Muscle of back (tissue), 13 donors: ENCODE measurements at places on chromosomes 12 and 14.

DNA sequence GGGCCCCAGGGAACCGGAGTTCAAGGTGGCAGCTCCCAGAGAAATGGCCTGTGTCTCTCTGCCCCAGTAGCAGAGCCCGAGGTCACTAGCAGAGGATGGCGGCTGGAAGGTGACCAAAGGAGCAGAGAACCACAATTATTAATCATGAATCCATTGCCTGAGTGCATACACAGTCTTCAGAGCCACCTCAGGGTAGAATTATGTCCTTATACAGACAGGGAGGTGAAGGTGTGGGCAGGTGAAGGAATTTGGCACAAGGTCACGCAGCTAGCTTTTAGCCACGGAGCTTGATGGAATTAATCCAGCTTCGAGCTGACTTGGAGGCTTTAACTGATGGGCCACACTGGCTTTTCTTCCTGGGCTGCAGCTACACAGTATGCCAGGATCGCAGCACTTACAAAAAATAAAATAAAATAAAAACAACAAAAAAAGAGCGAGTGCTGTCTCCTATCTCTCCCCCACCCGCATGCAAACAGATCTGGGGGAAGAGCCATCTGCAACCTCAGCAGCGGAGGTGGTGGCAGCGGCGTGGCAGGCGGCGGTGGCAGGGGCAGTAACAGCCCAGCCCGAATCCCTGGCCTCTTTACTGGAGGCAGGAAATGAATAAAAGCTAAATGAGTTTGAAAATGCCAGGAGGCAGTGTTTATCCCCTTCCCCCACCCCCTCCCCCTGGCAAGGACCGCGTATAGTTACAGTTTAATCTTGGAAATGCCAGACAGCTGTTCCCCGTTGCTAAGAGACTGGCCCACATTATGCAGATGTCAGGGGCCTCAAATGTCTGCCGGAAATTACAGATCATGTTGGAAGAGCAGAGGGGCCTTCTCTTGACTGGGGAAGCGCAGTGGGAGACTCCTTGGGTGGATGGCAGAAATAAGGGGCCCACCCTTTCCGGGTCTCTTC is 93.5 kb downstream of the LRRC74A start:
- peak; percentile 94 for DNase-seq

GRCh38 chr14:76773188-76773885 is 12.1 kb downstream of the VASH1 start:
- DNase-seq = peak; percentile 51

DNA sequence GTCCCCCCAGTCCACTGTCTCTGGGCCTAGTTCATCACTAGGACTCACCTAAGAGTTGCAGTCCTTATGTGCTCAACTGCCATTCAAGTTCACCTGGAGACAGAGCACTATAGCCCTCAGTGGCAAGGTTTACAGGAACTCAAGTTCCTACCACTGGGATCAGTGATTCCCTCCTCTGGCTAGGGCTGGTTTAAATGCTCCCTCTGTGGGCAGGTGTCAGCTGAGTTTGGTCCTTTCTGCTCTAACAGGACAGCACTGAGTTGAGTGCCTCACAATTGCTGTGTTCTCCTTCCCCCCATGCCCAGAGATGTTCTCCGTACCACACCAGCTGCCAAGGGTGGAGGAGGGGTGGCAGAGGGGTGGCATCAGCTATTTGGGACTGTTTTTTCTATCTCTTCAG is 20.8 kb upstream of the SAV1 start:
- no peak for DNase-seq

DNA sequence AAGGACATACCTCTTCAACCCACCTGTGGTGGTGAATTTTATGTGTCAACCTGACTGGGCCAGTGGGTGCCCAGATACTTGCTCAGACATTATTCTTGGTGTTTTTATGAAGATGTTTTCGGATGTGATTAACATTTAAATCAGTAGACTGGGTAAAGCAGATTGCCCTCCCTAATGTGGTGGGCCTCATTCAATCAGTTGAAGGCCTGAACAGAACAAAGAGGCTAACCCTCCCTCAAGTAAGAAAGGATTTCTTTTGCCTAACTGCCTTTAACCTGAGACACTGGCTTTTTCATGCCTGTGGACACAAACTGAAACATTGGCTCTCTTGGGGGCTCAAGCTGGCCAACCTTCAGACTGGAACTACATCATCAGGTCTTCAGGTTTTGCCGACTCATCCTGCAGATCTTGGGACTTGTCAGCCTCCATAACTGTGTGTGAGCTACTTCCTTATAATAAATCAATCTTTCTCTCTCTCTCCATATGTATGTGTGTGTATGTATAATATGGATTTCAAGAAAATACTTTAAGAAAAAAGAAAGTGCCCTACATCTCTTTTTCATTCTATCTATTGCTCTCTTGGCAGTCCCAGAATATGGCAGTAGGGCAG is 39.4 kb downstream of the RTN1 start:
- no peak for DNase-seq

- peak; percentile 82 for DNase-seq
Observed at GRCh38 chr14:28608851-28609828, 157.4 kb upstream of the FOXG1 start.

DNA sequence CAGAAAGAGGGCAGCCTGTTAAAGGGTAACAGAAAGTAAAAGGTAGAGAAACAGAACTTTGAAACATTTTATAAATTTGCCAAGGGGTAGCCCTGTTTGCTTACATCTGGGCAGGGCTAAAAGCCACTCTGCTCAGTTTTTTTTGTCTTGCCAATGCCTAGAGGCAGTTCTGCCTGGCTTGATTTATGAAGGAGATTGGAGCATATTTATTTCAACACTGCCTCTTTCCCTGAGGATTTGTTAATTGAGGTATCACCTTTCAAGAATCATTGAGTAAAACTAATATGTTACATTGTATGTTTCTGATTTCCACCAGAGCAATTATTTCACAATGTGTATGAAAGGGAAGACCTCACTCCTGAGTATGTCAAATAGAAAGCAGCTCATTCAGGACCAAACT is 160.8 kb downstream of the GXYLT1 start:
- DNase-seq = no peak

DNA sequence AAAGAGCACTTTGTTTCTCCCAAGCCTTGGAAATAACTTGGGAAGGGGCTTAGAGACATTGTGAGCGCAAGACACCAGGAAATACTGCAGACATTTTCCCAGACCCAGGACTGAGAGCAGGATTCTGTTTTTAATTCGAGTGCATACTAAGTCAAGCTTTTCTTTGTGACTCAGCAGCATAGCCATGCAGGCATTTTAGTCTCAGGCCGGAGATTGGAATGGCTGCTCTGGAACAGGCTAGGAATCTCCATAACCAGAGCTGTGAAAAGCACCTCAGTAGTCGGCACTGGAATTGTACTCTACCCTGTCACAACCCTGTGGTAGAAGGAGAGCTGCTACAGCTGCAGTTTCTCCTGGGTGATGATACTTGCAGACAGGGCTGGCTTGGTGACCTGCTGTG is 28.9 kb upstream of the GARIN6 start:
- peak; percentile 2 for DNase-seq

DNA sequence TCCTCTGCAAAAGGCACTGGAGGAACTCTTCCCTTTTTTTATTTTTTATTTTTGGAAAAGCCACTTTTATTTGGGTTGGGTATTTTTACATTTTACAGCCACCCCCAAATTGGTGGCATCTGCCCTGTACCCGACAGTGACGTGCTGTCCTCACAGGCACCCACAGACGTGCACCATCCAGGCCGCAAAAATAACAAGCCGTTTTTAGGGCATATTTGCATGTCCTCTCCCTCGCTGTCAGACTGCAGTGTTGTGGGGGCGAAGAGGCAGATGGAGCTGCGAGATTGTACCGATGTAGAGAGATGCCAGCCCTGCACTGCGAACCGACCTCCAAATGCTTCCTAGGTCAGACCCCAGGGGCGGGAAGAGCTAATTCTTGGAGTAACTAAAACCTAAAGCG is 12.2 kb downstream of the JDP2 start:
- DNase-seq = no peak

DNA sequence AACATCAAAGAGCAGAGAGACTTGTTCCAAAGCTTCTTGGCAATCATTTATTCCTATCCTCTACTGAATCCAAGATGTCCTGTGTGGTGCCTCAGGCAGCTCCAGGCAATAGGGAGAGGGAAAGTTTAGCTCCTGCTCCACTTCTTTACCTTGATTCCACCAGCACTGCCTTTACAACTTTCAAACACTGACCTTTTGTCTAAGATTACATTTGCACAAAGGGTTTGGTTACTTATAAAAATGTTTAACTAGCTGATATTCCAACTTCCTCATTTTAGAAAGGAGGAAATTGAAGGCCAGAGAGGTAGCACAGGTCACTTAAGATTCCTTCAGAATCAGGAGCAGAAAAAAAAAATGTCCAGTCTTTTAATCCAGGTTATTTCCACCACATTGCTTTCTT is 192.7 kb downstream of the BTG1 start:
- no peak for DNase-seq

DNA sequence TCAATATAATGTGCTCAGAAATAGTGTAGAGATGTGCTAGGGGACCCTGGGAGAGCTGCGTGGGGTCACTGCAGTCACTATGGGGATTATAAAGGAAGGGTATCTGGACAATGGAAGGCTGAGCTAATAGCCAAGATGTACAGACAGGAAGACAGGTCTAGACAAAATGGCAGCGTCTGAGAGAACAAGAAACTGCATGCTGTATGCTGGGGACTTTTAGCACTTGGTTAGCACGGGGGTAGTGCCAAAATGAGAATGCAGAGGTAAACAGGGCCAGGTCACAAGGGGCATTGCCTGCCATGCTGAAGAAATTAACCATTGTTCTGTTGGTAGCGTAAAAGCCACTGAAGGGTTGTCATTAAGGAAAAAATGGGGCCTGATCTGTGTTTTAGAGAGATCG is 308.2 kb downstream of the EMP1 start:
- DNase-seq = no peak

- DNase-seq = no peak
Observed at GRCh38 chr14:104026024-104026423, 59.5 kb upstream of the ASPG start.

- no peak for DNase-seq
Observed at GRCh38 chr12:82931349-82932116, 244.8 kb downstream of the TMTC2 start.

GRCh38 chr12:56683-57346 is 9.8 kb upstream of the IQSEC3 start:
- DNase-seq = no peak

DNA sequence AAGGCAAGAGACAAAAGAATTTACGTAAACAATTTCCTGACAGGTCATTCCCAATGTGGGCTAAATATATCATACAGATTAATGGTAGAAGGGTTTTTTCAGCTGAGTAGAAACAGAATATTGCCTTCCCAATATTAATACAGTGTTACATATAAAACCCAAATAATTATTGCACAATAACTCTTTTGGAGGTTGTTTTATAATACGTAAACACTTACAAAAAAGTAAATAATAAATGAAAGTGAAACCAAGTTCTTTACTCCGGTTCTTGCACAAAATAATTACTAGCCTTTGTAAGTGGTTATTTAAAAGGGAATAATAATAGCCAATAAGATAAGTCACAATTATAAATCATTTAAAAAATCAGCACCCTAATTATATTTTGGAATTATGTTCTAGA is 118.6 kb upstream of the SSTR1 start:
- DNase-seq = no peak

GRCh38 chr14:68884031-68885030 is 91.5 kb upstream of the ZFP36L1 start:
- peak; percentile 20 for DNase-seq

GRCh38 chr12:59699421-59700152 is 103.8 kb downstream of the SLC16A7 start:
- DNase-seq = peak; percentile 22

DNA sequence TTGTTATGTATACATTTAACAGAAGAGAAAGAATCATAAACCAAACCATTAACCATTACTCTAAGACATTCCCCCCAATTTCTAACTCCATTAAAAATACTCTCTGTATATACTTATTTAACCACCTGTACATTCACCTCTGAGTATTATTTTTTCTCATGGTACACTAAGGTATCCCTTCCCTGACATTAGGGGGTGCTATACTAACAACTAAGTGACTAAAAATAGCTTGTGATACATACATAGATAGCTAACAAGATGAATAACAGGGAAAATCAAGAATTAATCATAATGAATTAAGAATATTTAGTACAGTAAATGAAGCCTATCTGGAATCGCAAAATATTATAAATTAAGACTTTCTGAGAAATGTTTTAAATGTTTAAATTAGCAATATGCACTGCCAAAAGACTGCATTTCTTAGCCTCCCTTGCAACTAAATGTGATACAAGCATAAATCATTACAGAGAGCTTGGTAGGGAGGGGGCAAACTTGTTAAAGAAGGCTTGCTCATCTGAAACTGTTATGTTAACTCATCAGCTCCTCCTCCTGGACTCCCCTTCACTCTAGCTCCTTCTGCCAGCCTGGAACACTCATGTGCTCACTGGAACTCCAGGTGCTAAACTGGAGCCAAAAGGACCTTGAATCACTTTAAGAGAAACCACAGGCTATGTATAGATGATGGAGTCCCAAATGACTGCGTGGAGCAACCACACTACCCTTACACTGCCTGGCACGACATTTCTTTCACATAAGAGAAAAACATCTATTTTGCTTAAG is 14.9 kb downstream of the C2CD5 start:
- no peak for DNase-seq
